Omental fat pad (tissue), 4 donors: ENCODE measurements at places on chromosomes 2 and 18.

- no peak for DNase-seq
Observed at GRCh38 chr2:69116438-69116837, 103.5 kb downstream of the ANTXR1 start.

- DNase-seq: no peak
Observed at GRCh38 chr2:197300139-197300538, 10.4 kb downstream of the ANKRD44 start.

- no peak for DNase-seq
Observed at GRCh38 chr2:64260093-64260803, 116.0 kb upstream of the PELI1 start.

- no peak for DNase-seq
Observed at GRCh38 chr2:552906-553305, 124.3 kb downstream of the TMEM18 start.

DNA sequence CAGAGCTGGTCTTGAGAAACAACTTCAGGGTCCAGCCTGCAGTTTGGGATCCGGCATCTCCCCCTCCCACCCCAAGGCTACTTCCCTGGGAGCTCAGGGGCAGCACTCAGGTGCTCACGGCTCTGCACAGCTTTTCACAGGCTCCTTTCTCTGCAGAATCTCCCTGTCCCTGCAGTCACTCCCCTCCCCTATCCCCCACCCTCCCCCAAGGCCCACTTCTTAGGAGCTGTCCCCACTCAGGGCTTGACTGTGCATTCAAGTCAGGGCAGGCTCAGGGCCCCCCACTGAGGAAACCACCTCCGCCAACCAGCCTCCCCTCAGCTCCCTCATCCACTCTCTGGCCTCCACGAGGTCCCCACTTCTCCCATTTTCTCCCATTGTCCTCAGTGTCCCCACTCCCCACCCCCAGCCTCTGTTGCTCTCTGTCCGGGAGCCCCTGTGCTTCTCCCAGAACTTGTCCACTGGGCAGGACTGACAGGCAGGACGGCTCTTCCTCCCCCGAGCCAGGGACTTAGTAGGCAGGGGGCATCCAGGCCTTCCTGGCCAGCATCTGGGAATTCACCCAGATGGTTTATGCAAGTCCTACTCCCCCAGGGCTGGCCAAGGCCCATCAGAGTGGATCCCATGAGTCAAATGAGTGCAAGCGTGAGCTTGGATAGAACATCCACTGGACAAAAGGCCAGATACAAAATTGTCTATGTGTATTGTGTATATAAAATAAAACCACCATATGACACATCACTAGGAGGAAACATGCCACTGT, 7.6 kb downstream of the NMUR1 start:
- DNase-seq: no peak

GRCh38 chr2:81589406-81589805, 1284.9 kb upstream of the LRRTM1 start:
- DNase-seq: no peak

GRCh38 chr2:37825586-37825985, 99.5 kb upstream of the RMDN2 start:
- no peak for DNase-seq

DNA sequence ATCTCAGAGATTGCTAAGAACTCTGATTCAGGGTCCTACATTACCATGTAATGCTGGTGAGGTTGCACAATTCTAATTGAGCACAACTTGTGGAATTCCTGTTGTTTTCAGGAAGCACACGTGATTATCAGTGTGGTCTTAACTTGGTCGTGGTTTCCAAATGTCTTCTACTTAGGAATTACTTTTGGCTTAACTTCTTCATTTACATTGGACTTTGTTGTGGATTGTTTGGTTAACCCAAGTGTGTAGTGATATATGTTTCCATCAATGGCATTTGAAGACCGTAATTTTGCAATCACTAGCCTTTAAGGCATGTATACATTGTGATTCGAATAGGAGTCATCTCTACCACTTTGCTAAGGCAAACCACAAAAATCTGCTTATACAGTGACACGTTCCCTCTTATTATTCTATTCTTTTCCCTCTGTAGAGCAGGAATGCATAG, 373.3 kb downstream of the IRS1 start:
- no peak for DNase-seq

- no peak for DNase-seq
Observed at GRCh38 chr2:56217106-56217505, 33.3 kb downstream of the CCDC85A start.

- DNase-seq: no peak
Observed at GRCh38 chr18:44747157-44747556, 66.5 kb downstream of the SETBP1 start.

DNA sequence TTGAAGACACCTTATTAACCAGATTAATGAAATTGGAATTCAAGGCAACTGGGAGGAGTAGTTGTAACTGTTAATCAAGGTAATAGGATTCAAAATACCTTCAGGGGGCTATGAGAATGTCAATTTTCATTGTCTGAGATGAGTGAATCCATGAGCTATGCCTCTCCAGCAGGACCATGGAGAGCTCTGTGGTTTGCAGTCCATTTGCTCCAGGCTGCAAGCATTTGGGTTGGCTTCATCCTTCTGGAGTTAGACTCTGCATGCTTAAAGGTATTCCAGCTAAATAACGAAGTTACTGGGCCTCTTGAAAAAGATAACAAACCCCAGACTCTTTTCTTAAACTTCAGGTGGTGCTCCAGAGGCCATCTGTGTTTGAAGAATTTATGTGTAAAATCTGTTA, 207.1 kb upstream of the SLC8A1 start:
- DNase-seq: no peak

DNA sequence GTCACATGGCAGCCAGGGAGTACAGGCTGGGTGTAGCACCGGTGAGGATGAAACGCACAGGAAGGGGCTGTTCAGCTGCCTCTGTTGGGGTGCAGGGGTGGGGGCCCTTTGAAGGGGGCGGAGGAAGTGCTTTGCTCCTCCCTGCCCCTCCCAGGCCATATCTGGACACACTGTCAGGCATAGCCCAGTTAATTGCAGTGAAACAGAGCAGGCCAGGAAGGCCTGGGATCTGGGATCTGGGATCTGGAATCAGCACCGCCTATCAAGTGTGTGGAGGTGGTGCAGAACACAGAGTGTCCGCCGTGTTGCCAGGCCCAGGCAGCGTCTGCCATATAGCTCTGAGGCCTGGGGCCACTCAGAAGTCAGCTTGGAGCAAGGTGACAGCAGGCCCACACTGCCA, 119.3 kb upstream of the MSH2 start:
- no peak for DNase-seq

DNA sequence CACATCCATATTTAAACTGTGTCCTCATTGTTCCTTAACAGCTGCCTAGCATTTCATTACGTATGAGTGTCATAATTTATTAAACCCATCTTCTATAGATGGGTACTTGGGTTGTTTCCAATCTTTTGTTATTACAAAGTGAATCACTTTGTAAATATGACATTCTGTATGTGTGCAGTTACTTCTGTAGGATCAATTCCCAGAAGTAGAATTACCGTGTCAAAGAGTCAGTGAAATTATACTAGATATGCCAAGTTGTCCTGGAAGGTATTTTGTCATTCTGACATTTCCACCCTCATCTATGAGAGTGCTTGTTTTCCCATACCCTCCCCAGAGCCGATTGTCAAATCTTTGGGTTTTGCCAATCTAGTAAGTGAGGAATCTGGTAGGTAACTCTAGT, 194.5 kb upstream of the APCDD1 start:
- DNase-seq: no peak

GRCh38 chr18:26407736-26408601, 140.4 kb downstream of the KCTD1 start:
- no peak for DNase-seq

DNA sequence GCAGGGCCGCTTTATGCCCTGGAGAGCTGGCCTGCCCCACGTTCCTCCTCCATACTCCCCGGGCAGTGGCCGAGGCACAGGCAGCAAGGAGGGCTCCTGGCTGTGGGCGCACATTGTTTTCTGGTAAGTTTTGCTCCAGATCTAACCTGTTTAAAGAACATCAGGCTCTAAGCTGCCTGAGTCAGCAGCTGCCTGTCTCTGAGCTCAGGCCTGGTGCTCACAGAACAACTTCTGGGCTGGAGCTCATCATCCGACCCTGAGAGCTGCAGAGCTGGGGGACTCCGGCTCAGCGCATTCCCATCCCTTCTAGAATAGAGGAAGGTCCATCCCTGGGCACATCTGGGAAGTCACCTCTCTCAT, 54.5 kb upstream of the PXDN start:
- DNase-seq: no peak

GRCh38 chr2:113171334-113172075, 2.3 kb upstream of the PSD4 start:
- no peak for DNase-seq

- DNase-seq: no peak
Observed at GRCh38 chr2:161990741-161991140, 83.3 kb downstream of the DPP4 start.

DNA sequence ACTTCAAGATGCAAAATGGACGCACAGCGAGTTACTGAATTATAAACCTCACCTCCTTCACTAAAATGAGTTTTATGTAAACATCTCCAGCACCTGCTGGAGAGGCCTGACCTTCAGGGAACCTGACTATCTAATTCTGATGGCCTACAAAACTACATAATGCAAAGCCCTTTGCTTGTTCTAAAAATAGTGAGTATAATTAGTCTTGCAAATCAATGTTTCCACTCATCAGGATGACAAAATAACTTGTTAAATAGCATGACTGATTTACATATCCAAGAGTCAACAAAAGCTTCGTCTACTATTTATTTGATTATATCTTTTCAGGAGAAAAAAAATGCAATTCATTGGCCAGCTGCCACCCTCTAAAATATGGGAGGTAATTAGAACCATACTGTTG, 326.3 kb upstream of the MC4R start:
- DNase-seq: no peak

- no peak for DNase-seq
Observed at GRCh38 chr2:70829916-70830315, 5.7 kb downstream of the CD207 start.

GRCh38 chr2:83844490-83844889, 614.6 kb downstream of the SUCLG1 start:
- no peak for DNase-seq

- no peak for DNase-seq
Observed at GRCh38 chr2:240111253-240111652, 24.9 kb downstream of the COPS9 start.

DNA sequence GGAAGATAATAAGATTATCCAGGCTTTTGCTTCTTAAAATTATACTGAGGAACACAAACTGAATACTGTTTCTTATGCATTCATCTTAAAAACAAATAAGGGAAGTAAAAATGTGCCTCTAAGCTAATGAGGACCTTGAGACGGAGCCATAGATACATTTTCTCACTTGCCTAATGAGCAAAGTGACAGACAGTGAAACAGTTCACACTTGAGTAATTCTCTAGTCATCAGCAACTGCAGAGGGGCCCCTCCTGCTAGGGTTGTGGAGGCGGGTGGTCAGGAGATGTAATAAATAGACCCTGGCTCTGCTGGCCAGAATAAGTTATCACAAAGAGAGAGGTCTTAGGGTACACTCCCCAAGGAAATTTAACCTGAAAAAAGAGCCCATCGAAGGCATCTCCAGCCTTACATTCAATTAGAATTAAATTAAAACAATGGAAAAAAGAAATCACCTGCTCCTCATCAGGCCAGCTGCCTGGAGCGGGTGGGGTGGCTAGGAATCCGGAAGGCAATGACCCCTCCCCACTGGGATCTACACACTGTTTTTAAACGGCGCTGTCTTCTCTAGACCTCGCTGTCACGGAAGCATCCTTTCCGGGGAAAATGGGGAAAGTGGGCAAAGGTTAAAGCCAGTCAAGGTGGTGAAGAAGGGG, 32.6 kb upstream of the INSIG2 start:
- DNase-seq: no peak

DNA sequence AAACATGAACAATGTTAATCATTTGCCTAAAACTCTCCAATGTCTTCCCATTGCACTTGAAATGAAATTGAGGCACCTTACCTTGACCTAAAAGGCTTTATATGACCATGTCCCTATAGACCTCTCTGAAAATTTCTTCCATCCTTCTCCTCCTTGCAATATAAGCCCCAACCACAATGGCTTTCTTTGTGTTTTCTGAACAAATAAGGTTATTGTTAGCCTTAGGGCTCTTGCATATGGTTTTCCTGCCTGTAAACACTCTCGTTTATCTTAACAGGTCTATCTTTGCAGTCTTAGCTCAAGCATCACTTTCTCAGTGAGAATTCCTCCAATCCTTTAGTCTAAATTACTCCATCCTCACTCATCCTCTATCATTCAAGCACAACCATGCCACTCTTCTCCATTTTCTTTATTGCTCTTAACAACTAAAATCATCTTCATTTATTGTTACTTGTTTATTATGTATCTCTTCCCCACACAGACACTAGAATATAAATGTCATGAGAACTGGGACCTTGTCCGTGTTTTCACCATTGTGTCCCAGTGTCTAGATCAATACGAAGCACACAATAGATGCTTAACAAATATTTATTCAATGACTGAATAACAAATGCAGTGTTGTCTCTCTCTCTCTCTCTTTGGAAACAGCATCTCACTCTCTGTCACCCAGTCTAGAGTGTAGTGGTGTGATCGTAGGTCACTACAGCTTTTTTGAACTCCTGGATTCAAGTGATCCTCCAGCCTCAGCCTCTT, 129.3 kb downstream of the RDH14 start:
- no peak for DNase-seq

- no peak for DNase-seq
Observed at GRCh38 chr2:53437371-53437770, 330.2 kb upstream of the CHAC2 start.

DNA sequence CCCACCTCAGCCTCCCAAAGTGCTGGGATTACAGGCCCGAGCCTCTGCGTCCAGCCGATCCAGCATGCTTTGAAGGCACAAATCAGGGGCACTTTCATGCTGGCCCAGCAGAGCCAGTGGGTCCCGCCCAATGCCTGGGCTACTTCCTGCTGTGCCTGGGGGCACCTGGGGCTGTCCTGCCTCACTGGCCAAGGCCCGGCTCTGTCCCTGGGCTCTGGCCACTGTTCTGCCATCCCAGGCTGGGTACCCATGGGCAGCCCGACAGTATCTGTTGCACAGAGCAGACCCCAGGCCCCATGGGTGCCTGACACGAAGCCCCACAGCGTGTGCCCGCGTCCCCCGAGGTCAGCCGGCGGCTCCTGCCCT, 6.8 kb upstream of the GAL3ST2 start:
- no peak for DNase-seq

- DNase-seq: no peak
Observed at GRCh38 chr2:119393971-119394748, 27.4 kb downstream of the DBI start.

DNA sequence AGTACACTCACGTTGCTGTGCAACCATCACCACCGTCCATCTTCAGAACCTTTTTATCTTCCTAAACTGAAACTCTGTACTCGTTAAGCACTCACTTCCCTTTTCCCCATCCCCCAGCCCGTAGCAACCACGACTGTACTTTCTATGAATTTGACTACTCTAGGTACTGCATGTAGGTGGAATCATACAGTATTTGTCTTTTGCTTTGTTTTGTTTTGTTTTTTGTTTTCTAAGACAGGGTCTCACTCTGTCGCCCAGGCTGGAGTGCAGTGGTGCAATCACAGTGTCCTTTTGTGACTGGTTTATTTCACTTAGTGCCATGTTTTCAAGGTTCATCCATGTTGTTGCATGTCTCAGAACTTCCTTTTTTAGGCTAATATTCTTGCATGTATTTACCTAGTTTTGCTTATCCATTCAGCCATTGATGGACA, 7.0 kb upstream of the TYMS start:
- DNase-seq: no peak

- DNase-seq: no peak
Observed at GRCh38 chr2:72442270-72442669, 294.6 kb upstream of the CYP26B1 start.

GRCh38 chr2:234593636-234594035, 96.8 kb upstream of the ARL4C start:
- no peak for DNase-seq

- DNase-seq: no peak
Observed at GRCh38 chr18:55384551-55385275, 203.3 kb downstream of the TCF4 start.
